ENCODE measurements at places on chromosomes 7 and 10.

- no peak for DNase-seq
These were observed 15.2 kb downstream of the PIK3AP1 start for GRCh38 chr10:96705134-96705533.

DNA sequence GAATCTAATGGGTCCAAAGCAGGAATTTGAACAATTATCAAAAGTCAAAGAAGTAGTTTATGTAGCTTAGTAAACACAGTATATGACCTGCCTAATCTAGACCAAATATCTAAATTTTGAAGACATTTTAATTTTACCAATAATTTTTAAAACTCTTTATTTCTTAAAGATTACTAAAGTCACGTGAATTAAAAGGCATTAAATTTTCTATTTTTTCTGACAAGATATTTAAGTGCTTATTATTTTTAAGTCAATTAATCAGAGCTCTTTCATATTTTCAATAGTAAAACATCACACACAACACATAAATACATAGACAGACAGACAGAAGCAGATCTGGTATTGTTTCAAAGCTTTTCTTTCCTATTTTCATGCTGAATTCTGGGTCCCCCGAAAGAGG is 89.5 kb downstream of the ZNF467 start:
- DNase-seq = no peak

- no peak for DNase-seq
These were observed 29.3 kb upstream of the PDCD4 start for GRCh38 chr10:110842326-110842904.

GRCh38 chr7:114879554-114879953 is 42.3 kb upstream of the MDFIC start:
- no peak for DNase-seq

DNA sequence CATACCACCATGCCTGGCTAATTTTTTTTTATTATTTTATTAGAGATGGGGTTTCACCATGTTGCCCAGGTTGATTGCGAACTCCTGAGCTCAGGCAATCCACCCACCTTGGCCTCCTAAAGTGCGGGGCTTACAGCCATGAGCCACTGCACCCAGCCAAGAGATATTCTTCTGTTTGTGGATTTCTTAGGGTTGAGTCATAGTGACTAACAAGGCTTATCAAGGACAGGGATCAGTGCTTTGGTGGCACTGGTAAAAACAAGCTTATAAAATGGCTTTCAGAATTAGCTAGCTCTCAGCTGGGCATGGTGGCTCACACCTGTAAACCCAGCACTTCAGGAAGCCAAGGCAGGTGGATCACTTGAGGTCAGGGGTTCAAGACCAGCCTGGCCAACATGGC is 122.4 kb downstream of the ZNF248 start:
- no peak for DNase-seq

DNA sequence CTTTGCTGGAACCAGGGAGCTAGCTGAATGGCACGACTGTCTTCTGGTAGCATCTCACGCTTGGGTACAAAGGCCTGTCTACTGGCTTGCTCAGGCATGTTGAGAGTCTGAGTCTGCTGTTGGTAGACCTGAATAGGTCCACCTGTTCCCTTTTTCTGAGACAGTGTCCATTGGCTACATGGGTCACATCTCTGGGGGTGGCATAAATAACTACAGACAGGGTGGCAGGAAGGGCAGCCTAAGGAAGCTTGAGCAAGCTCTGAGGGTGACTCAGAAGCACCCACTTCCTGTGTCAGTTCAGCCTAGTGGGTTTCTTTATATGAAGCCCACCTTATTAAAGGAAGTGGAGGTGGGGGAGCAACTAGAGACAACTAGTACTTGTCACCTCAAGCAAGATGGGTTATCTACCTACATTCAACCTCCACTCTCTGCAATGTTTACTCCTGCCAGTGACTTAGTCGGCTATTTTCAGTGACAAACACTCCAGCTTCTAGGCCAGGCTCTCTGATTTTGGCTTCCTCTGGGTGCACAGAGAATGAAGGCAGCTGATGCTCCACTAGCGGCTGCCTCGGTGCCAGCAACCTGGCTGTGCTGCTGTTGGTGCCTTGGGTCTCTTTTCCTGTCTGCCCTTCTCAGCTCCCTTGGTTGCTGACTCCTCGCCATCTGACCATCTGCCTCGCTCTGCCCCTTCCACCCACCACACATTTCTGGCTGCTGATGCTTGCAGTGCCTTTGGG is 5.7 kb upstream of the ZYX start:
- no peak for DNase-seq

GRCh38 chr7:70460562-70460961 is 671.4 kb upstream of the GALNT17 start:
- no peak for DNase-seq

GRCh38 chr7:311796-312195 is 21.8 kb downstream of the FOXL3 start:
- DNase-seq = no peak

- DNase-seq = no peak
These were observed 200.5 kb upstream of the HPS1 start for GRCh38 chr10:98646998-98647917.

DNA sequence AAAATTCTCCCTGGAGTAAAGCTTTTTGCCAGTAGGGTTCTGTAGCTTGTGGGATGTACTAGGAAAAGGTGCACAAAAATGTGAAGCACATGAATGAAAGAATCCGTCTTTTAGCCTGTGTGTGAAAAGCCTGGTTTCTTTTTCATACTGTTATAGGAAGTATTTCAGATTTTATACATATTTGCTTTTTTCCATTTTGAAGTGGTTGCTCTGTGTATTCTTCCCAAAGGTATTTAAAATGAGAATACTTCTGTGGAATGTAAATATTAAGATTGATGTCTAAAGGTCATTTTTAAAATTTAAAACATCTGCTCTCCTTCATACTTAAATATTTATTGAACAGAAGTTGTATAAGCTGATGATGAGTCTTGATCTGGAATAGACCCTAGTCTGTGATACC is 96.8 kb downstream of the CDK14 start:
- DNase-seq = no peak

- DNase-seq = no peak
These were observed 192.3 kb upstream of the GLI3 start for GRCh38 chr7:42429339-42429738.

- DNase-seq = no peak
These were observed 166.2 kb downstream of the CTTNBP2 start for GRCh38 chr7:117707080-117707479.

DNA sequence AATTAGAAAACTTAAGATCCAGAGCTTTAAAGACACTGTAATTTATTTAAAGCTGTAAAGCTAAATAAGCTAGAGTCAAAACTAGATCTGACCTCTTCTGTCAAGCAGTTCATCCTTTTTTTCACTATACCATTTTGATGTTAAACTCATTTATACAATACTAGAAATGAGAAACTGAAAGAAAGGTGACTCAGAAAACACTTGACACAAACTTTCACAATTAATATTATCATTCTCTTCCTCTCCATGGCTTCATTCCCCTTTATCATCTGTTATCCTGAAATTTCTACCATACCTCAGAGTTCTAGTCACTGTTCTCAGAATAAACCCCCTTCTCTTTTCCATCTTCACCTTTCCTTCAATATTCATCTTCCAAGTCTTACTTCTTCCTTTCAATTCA is 1.3 kb downstream of the FIGNL1 start:
- no peak for DNase-seq

DNA sequence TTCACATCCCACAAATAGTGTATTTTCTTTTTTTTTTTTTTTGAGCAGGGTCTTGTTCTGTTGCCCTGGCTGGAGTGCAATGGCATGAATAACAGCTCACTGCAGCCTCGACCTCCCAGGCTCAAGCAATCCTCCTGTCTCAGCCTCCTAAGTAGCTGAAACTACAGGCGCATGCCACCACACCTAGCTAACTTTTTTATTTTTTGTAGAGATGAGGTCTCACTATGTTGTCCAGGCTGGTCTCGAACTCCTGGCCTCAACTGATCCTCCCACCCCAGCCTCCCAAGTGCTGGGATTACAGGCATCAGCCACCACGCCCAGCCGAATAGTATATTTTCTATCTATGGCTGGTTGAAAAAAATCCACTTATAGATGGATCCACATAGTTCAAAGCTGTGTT is 12.5 kb downstream of the EZH2 start:
- DNase-seq = no peak

GRCh38 chr7:116511552-116512519 is 12.3 kb downstream of the CAV2 start:
- no peak for DNase-seq

DNA sequence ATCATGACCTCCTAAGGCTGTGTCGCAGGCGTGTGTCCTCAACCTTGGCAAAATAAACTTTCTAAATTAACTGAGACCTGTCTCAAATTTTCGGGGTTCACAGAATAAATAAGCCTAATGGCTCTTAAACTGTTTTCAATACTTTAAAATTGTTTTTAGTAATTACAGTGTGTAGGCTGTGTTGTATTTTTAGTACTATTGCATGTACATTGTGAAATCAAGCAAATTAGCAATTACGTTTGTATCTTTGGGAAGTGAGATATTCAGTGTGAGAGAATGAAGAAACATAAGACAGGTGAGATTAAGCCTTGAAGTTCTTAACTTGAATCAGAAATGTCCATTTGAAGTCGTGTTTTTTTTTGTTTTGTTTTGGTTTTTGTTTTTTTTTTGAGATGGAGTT is 4.8 kb upstream of the AKR1B10 start:
- no peak for DNase-seq

DNA sequence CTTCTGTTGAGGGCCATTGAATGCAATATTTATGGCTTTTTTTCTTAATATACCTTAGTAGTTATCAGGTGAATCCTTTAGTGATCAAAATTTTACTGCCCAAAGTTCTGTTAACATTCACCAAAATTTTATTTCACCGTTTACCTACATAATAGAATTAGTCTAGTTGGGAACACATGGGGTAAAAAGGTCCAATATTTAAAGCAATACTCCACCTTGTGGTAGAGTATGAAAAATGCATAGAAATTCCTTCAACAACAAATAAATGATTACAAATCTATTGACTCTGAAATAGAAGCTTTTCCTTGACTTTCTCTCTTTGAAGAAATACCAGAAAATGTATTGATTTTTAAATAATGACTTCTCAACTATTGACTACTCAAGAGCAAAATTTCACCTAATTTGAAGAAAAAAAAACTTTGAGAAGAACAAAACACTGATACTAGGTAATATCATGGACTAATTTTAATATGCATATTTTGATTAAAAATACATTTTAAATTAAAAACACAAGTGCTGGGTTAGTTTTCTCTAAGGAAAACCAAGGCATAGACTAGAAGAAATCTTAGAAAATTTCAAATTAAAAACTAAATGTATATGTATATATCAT is 43.3 kb downstream of the POLR1F start:
- no peak for DNase-seq

DNA sequence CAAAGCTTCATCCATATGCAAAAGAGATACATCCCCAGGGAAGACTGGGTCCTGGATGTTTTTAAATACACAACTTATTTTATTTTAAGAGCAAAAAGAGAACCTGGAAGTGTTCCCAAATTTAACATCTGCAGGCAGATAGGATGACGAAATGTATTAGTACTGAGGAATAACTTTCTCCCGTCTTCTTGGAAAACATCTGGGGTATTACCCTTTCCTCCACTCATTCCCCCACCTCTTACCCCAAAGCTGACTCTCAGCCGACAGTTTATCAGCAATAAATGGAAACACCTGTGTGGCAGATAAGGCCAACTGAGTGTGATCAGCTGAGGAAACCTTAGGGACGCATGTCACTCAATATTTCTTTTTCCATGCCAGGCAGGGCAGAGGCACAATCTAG is 435.6 kb upstream of the NPVF start:
- DNase-seq = no peak

DNA sequence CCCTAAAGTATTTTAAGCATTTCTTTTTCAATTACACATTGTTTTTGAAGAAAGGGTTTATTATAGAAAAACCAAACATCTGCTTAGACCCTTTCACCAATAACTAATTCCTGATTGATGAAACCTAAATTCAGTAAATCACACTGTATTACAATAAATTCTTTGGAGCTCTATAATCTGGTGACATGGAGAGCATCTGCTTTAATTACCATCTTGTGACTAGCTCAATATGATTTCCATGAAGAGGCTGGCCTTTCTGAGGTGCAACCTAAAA is 9.7 kb downstream of the HYCC1 start:
- no peak for DNase-seq

DNA sequence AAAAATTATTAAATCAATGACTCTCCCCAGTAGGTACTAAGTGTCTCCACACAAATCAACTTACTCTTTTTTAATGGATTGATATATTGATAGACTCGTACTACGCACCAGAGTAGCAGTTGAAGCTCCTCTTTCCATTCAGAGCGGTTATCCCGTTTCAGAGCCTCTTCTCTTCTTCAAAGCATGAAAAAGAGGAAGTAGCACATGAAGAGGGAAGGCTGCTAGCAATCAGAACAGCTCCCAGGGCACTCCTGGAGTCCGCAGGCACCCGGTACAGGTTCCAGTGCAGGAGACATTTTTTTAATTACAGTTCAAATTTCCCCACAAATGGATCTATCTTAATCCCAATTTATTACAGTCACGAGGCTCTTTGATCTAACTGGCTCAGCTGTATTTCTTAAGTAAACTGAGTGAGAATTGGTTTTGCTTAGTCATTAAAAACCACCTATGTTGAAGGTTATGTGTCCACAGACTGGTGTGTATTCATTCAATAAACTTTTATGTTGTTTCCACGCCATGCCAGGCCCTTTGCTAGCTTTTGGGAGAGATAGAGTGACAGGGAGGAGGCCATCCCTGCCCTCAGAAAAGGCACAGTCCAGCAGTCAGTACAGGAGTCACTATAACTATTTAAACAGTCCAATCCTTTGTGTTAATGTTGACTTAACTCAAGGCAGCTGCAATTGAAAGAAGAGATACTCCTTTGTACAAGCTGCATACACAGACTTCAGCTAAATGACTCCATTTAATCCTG is 32.1 kb upstream of the CALN1 start:
- no peak for DNase-seq

DNA sequence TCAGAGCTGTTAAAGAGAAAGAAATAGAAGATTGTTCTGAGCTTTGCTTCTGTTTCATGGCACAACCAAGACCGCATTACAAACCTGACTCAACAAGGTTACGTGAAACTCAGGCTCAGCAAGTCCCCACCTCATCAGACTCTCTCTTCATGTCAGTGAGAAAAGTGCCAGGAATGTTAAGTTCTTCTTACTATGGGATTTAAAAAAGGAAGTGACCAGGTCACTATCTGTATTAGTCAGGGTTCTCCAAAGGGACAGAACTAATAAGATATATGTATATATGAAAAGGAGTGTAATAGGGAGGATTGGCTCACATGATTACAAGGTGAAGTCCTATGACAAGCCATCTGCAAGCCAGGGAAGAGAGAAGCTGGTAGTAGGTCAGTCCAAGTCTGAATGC is 25.4 kb upstream of the PAPSS2 start:
- no peak for DNase-seq

GRCh38 chr7:122038134-122038533 is 105.9 kb downstream of the AASS start:
- no peak for DNase-seq

DNA sequence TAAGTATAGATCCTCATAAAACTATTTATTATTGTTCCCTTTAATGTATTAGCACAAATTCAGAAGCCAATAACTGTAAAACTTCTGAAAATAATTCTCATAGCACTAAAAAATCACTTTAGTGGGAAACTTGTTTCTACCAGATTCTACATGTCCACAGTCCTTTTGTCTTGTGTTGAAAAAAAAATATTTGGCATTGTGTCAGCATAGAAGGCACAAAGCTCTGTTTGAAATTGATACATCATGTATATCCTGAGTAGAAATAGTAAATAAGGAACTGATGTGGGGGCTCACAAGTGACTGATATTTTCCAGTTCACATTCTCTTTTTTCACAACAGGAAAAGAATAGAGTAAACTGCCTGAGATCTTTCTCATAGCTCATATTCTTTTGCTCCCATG is 134.6 kb downstream of the GRM3 start:
- DNase-seq = no peak

Measured in stimulated activated CD8-positive, alpha-beta memory T cell treated with anti-CD3 and anti-CD28 coated beads, Interleukin-4, amount 100 ng/mL, for 1 hour (primary cell).